Endothelial cell of umbilical vein (primary cell): ENCODE measurements at places on chromosomes 7 and 10. TPM values are rescaled to one million over a fixed set of nuclear protein-coding genes. Genes with fewer than 3 reads are reported as not detected.

DDC gene
- not detected in 2 replicates for polyA plus RNA-seq

CDNF gene
- polyA plus RNA-seq, result 0.25 and 0.40 TPM in 2 replicates

SKIDA1 gene
- polyA plus RNA-seq, result 0.11 and 0.21 TPM in 2 replicates

RARRES2 gene
- 0.24 TPM in 1 of 2 replicates, not detected in the other for polyA plus RNA-seq

DNA sequence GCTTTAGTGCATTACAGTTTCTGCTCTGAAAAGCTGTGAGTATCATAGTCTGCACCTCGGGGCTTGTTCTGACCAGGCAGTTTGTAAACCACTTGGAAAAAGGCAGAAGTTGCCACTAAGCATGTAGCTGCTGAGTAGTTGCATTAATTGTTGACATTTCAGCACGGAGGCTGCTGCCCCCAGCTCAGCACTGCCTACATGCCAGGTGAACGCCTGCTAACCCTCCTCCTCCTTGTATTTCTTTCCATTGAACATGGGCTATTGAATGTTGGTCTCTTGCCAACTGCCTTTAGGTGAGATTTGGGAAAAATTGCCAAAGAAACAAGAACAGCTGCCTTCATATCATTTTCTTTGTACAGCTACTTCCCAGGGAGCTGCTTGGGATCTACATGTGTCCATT, 164.2 kb downstream of the RAPGEF5 start:
- no peak for DNase-seq

DNA sequence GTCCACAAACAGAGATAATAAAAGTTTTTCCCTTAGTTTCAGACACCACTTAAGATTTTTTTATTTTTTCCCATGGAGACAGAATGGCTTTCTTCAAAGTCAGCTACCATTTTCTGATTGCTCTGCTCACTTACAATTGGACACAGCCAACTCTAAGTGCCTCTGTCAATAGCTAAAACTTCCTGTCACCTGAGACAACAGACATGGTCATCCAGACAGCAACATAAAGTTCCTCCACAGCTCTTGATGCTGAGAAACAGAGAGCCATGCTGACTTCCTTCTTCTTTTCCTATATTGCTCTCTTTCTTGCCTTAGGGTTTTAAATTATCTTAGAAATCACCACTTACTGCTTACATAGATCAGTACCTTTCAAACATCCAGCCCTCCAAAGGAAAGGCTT, 12.0 kb downstream of the ZNF800 start:
- no peak for DNase-seq

GRCh38 chr10:120121768-120122167, 229.2 kb downstream of the SEC23IP start:
- DNase-seq, result no peak

DNA sequence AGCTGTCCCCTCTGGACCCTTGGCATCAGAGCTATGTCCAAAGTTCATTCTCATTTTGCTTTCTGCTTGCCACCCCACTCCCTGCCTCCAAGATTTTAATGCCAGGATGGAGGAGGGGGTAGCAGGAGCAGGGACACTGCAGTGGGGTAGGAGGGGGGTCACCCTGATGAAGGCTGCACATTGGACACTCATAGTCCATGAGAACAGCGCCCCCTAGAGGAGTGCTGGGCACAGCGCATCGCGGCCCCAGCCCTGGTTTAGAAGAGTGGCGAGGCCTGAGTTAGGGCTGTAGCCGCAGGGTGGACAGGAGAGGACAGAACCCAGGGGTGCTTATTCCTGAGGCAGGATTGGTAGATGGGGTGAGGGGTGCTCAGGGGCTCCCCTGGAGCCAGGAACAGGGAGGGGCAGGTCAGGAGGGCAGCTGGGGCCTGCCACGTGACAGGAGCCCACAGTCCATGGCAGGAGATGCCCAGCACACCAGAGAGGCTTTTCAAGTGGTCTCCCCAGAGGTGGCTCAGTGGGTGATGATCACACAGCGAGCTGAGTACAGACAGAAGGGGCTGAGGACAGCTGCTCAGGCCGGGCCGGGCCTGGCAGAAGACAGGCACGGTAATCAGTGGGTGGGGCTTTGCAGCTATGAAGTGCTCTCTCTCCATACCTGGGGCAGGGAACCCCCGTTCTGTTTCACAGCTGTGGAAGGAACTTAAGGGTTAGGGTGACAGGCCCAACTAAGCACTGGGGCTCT, 71.4 kb downstream of the NEURL1 start:
- DNase-seq, result no peak

DNA sequence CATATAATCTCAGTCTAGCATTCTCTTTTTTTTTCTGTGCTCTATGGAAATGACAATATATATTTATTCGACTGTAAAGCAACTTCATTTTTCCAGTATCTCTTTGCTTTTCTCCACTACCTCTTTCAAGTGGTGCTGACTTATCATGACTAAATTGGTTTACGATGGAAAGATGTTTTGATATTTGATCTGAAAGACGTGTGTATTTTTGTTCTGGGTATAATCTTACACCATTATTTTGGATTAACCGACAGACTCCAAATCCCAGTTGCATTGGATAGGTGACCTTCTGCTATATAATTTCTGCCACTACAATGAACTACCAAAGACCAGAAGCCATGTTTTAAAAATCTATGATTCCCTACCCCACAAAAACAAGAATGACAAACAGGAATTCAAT, 380.5 kb upstream of the NFE2L3 start:
- DNase-seq, result no peak

GRCh38 chr10:44954042-44954441, 5.6 kb upstream of the RASSF4 start:
- DNase-seq, result no peak

- DNase-seq, result no peak
Observed at GRCh38 chr10:128780156-128780761, 654.0 kb upstream of the MKI67 start.

GRCh38 chr7:157276091-157276561, 60.7 kb upstream of the DNAJB6 start:
- DNase-seq, result no peak

DNA sequence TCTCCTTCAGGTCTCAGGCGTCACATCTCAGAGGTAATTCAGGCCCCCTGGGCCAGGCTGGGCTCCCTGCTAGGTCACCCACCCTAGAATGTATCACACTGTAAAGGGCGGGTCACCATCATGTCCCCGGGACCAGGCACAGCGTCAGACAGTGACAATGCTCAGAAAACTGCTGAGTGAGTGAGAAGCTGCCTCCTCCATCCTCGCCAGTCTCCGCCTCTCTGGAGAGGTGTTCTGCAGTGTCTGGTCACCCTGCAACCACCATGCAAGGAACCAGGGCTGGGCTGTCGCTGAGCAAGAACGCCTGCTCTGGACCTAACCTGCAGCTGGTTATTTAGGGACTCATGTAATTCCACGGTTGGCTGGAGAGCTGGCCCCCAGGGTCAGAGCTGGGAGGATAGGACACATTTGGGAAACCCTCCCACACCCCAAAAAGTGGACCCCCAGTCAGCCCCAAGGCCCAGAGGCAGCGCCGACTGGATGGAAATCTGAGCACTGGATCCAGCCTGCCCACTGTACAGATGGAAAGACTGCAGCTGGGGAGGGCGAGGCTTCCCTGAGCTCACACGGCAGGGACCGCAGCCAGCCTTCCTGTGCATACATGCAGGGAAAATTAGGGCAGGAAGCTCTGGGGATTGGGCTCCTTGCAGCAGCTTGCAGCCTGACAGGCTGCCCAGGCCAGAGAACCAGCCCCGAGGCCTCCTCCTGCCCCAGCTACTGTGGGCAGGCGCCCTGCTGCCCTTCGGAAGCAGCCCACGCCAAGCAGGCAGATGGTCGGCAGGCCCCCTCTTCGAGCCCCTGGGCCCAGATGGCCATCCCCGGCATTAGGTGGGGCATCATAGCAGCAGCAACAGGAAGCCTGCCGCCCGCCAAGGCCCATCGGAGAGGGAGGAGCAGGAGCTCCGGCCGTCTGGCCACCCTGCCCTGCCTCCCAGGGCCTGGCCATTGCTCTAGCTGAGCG, 105.4 kb upstream of the ZMIZ1 start:
- peak; percentile 39 for DNase-seq

DNA sequence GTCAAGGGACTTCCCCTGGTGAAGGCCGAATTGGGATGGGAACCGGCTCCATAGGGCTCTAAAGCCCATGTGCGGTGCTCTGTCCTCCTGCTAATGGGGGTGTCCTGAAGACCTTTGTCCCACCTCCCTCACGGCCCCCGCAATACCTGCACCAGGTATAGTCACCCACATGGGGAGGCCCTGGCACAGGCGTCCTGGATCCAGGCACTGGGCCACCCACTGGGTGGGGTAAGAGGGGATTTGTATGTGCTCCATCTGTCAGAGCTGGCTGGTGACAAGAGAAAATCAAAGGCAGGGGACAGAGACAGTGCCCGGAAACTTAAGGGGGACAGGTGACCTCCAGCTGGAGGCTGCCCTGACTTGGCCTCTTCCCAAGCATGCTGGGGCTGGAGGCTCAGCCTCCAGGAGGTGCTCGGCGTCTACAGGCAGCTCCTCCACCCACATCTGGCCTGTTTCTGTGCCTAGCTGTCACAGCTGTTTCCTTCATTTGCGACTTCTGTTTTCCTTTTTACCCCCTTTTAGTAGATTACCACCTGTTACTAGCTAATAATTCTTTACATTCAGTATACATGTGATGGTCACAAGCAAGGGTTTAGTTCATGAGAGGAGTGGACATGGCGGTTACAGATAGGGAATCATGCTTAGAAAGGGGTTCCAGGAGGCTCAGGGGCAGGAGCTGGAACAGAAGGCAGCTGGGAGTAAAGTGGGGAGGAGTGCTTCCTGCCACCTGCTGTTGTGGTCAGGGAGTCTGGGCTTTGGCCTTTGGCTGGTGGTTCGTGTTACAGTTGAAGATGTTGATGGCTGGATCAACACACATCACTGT, 2.3 kb upstream of the CUZD1 start:
- DNase-seq, result peak; percentile 16

GRCh38 chr7:139725077-139725476, 52.7 kb downstream of the HIPK2 start:
- peak; percentile 33 for DNase-seq

GRCh38 chr10:119051775-119052174, 22.3 kb downstream of the NANOS1 start:
- DNase-seq, result no peak

- DNase-seq, result no peak
Observed at GRCh38 chr10:818010-818409, 113.5 kb downstream of the LARP4B start.

GRCh38 chr7:91660734-91661356, 219.7 kb downstream of the MTERF1 start:
- DNase-seq, result no peak
